Non-pigmented ciliary epithelial cell (primary cell): ENCODE measurements at places on chromosomes 11 and 22.

DNA sequence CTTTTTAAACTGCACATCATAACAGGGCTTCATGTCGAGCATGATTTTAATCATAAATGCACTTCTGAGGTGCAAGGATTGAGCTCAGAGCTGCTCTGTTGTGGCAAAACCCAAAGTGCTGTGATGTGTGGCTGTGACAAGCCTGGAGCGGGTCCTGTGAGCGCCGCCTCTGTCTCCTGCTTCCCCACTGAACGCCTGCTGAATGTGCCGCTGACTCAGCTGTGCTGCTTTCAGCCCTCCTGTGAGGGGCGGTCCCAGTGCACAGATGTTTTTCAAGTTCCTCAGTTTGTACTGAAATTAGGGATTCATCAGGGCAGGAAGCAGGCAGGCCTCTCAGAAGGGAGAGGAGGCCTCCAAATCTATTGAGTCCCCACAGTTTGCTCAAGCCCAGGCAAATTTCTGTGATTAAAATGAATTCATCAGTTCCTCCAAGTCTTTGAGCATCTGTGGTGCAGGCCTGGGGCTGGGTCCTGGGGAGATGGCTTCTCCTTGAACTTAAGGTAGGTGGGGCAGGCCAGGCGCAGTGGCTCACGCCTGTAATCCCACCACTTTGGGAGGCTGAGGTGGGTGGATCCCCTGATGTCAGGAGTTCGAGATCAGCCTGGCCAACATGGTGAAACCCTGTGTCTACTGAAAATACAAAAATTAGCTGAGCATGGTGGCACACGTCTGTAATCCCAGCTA, 3.0 kb upstream of the GTSE1 start:
- no peak for DNase-seq

DNA sequence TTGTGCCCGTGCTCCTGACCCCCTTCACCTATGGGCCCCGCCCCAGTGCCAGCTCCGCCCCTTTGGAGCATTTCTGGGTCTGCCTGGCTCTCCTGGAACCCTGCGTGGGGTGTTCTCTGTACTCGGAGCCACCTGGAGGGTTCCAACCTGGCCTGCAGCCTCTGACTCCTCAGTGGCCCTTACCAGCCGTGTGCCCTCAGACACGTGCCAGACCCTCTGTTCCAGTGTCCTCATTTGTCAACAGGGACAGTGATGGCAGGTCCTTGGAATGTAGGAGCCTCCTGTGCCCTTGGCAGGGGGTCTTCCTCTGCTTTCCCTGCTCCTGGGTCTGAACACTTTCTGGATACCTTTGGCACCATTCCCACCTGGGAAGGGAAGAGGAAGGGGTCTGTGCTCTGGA, 96.4 kb downstream of the CACNA1I start:
- DNase-seq: no peak

- no peak for DNase-seq
Measured at GRCh38 chr11:64078905-64079304, 43.2 kb downstream of the FLRT1 start.

DNA sequence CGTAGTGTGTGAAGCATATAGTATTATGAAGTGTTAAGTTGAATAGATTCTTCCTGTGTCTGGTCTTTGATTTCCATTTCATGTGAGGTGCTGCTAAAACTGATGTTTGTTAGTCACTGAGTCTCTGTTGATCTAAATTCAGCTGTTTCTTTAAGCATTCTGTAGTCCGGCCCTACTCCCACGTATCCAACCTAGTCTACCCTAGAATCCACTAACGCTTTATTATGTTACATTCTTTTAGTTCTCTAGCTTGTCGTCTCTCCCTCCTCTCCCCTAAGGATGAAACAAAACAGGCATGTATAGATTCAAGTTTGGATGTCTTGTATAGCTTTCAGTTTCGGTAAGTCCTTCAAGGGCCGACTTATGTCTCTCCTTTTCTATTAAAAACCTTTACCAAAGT, 4.1 kb downstream of the WEE1 start:
- no peak for DNase-seq

- no peak for DNase-seq
Measured at GRCh38 chr11:30387891-30388861, 65.3 kb downstream of the ARL14EP start.

GRCh38 chr11:86120807-86121206, 51.9 kb upstream of the PICALM start:
- DNase-seq: no peak

- DNase-seq: no peak
Measured at GRCh38 chr11:1748636-1749394, 1.6 kb downstream of the IFITM10 start.

DNA sequence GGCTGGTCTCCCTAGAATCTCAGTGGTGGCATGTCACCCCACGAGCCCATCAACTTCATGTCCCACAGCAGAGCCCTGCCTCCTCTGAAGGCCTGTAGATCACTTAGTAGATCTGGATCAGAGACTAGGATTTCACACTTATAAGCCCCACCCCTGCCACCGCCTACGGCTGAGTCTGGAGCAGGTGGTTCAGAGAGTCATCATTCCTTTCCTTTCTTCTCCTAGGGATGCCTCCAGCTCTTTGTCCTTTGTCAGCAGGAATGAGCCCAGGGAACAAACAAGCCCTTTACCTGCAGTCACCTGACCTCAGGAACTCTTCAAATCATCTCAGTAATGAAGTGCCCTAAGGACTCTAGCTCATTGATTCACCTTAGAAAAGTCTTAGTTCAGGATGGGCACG, 37.8 kb downstream of the SCGB1A1 start:
- no peak for DNase-seq

DNA sequence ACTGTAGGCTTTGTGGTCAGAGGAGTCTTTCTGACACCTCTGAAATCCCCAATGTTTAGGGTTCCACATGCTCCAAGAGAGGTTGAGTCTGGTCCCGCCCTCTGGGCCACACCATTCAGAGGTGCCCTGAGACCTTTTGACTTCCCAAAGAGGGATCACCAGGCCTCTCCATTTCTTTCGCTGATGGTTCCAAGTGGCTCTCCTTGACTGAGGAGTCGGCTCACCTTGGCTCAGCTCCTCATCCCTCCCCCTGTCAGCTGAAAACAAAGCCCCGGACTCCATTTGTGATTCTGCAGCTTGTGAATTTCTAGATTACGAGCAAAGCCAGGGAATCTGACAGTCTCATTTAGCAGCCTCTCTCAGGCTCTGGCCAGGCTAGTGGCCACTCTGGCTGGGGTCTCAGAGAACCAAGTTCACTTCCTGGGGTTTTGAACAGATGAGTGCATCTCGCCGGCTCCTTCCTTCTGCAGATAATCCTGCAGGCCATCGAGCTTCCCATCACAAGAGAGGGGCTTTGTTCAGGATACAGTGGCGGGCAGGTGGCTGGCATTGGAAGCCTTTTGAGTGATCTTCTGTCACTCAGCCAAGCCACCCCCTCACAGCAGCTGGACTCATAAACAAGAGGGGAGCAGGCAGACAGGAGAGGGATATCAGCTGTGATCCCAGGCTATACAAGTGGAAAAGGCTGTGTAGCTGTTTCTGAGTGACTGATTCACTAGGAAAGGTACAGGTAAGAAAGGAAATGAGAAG, 102.9 kb downstream of the TRIM29 start:
- no peak for DNase-seq

- DNase-seq: no peak
Measured at GRCh38 chr22:50307890-50308596, 597 bp upstream of the PLXNB2 start.

DNA sequence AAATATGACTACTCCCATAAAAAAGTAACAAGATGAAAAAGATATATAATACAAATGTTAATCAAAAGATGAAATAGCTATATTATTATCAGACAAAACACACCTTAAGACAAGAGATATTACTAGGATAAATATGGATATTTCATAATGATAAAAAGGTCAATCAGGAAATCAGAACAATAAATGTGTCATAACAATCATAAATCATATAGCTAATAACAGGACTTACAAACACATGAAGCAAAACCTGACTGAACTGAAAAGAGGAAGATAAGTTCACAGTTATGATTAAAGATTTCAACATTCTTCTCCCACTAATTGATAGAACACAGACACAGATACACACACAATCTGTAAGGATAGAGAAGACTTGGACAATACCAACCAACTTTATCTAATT, 47.2 kb downstream of the EIF3M start:
- no peak for DNase-seq

- DNase-seq: no peak
Measured at GRCh38 chr22:48558606-48559402, 1268.9 kb downstream of the BRD1 start.

DNA sequence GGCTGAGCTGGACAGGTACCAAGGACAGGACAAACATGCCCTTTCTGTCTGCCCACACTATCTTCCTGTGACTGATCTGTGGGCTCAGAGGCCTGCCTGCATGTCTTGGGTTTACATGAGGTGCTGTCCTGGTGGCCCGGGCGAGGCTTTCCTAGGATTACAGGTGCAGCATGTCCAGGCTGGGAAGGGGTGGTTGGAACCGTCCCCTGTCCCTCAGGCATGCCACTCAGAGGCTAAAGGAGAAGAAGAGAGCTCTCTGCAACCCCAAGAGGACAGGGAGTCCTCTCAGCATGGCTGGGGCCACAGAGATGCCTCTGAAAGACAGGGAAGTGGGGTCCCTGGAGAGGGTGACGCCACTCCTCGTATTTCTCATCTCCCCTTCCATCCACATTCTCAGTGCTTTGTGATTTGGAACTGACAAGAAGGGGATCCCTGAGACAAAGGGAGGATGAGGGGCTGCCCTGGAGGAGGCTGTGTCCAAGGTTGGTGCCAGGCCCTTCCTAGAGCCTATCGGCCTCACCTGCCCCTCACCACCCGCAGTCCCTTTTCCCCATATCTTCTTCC, 64.6 kb upstream of the LMO1 start:
- no peak for DNase-seq

GRCh38 chr11:11717064-11717725, 95.4 kb upstream of the GALNT18 start:
- no peak for DNase-seq

- DNase-seq: no peak
Measured at GRCh38 chr11:118914178-118914918, 11.4 kb downstream of the BCL9L start.

DNA sequence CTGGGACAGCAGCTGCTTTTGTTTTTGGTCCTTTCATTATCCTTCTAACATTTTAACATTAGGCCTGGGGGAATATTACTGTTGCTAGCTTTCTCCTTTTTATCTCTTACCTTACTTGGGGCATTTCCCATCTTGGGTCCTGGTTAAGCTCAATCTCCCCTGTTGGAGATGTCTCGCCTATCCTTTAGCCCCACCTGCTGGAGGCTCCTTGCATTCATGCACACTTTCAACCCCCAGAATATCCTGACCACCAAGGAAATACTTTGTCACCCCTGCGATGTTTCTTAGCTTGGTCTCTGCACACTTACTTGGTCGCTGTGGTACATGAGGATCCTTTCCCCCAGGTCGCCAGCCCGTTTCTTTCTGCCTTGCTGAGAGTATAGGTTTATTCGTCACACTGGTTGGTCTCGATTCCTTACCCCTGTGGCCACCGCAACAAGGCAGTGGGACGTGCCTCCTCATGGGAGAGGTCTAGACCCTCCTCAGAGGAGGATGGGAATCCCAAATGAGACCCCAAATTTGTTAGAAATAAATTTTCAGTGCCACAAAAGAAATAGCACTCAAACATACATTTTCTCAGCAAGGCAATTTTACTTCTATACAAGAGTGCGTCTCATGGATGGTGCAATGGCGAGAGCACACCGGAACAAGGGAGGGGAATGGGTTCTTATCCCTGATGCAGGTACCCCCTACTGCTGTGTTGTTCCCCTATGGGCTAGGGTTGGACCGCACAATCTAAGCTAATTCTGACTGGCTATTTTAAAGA, 5.4 kb upstream of the TXN2 start:
- DNase-seq: no peak

- no peak for DNase-seq
Measured at GRCh38 chr11:81674211-81674610, 1059.5 kb downstream of the FAM181B start.

DNA sequence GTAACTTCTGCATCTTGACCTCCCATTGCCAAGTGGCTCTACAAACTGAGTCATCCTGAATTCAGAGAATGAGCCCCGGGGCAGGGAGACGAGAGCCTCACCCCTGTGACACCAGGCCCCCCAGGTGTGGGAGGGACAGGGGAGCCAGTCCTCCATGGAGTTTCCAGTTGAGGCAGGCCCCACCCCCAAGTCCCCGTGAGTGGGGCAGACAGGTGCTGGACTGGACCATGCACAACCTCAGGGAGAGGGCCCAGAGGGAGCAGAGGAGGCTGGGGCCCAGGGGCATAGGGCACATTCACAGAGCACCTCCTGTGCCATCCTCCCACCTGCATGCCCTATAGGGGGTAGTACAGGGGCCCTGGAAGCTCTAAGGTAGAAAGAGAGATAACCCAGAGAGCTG, 180.8 kb downstream of the BRD1 start:
- no peak for DNase-seq

- no peak for DNase-seq
Measured at GRCh38 chr22:46053563-46054090, 76.7 kb upstream of the WNT7B start.

- DNase-seq: no peak
Measured at GRCh38 chr11:109789901-109790300, 303.3 kb upstream of the ZC3H12C start.

DNA sequence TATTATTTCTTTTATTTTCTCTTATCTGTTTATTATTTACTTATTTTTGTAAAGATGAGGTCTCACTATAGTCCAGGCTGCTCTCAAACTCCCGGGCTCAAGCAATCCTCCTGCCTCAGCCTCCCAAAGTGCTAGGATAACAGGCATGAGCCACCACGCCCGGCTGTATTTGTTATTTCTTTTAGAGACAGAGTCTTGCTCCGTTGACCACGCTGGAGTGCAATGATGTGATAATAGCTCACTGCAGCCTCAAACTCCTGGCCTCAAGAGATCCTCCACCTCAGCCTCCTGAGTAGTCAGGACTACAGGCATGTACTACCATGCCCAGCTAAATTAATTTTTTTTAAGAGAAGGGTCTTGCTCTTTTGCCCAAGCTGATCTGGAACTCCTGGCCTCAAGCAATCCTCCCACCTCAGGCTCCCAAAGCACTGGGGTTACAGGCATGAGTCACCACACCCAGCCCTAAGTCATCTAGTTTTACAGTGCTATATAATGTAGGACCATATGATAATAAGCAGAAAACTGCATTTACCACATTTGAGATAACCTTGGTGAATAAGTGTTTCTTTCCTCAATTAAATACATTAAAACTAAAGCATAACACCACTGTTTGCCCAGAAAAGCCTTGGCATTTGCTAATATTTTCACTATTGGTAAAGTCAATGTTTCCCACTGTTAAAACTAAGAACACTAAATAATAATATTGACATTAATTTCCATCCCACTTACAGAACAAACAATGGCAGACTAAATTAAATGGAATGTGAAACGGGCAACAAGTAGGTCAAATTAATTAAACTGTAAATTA, 127.5 kb downstream of the SIK3 start:
- DNase-seq: no peak
